Stimulated activated CD8-positive, alpha-beta memory T cell treated with anti-CD3 and anti-CD28 coated beads, Interleukin-7, amount 100 ng/mL, for 1 hour (primary cell): ENCODE measurements at places on chromosomes 5 and 9.

DNA sequence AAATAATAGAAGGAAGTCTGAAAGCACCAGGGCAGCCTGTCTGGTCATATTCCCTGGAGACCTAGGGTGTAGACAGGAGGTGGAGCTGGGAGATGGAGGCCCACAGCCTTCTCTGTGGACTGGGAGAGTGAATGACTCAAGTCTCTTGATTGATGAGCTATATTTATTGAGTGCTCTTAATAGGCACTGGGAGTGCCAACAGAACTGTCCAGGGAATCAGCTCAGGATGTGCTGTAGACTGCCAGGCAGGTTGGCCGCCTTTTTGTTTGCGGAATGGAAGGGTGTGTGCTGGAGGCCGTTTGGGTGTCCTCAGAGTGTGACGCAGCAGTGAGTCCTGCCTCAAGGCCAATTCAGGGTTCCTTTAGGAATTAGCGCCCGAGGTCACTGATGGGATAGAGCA is 33.4 kb upstream of the POMT1 start:
- DNase-seq, result no peak

- DNase-seq, result no peak
Observed at GRCh38 chr9:68733021-68733405, 28.0 kb downstream of the PIP5K1B start.

- no peak for DNase-seq
Observed at GRCh38 chr5:12522116-12522515, 617.9 kb upstream of the CTNND2 start.

DNA sequence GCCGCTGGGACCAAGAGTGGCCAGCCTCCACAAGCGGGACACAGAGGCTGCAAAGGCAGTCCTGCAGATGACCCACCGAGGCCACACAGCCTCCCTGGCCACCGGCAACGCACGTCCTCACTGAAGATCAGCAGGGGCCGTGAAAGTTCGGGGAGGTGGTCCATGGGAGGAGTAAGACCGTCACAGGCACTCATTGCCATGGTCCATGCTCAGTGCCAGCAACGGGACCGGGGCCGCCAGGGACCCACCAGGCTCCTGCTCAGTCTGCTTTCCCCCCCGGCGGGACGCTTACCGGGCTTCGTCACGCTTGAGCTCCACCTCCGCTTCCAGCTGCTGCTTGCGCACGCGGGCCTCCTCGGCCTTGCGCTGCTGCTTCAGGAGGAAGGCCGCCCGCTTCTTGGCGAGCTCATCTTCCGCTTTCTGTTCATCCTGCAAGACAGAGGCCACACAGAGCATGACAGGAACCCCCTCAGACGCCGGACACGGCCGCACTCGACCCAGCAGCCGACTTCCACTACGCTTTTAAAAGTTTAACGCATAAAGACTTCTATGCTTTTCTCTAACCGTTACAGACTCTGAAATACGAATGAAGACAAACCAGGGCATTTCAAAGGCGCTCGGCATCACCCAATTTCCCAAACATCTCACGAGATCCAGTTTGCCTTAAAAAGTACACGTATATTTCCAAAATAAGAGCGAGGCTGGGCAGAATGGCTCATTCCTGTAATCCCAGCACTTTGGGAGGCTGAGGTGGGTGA is 88.4 kb downstream of the CAMSAP1 start:
- DNase-seq, result no peak

- DNase-seq, result no peak
Observed at GRCh38 chr5:124492444-124493224, 253.8 kb downstream of the ZNF608 start.

DNA sequence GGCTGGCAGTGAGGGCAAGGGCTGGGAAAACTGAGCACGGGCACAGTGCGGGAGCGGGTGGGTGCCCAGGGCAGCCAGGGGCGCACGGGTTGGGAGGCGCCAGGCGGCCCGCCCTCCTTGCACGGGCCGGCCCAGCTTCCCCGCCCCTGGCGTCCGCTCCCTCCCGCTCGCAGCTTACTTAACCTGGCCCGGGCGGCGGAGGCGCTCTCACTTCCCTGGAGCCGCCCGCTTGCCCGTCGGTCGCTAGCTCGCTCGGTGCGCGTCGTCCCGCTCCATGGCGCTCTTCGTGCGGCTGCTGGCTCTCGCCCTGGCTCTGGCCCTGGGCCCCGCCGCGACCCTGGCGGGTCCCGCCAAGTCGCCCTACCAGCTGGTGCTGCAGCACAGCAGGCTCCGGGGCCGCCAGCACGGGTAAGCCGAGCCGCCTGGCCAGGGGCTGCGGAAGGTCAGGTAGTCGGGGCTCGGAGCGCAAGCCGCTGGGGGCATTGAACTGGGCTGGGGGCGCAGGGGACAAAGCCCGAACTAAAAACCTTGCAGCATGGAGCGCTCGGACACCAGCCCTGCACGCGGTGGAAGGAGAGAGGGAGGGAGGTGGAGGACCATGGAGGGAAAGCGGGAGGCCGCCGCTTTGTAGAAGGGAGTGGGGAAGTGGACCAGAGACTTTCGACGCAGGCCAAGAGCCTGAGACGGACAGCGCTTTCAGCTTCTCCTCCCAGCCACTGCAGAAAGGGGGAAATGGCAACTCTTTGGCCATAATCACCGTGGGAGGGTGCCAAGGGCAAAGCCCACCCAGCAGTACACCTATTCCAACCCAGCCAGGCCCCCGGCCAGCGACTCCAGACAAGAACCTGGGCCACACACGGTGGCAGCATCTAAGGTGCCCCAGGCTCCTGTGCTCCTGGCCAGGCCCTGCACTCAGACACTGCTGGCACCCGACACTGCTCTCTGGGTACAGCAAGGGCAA is at the start of gene TGFBI:
TSS of gene TGFBI (plus strand) at position 207 of the 961 bp plus-strand sequence. CDS start at position 275, 68 bp downstream.
- no peak for DNase-seq

GRCh38 chr5:21071421-21071820 is 1083.4 kb upstream of the CDH18 start:
- DNase-seq, result no peak

DNA sequence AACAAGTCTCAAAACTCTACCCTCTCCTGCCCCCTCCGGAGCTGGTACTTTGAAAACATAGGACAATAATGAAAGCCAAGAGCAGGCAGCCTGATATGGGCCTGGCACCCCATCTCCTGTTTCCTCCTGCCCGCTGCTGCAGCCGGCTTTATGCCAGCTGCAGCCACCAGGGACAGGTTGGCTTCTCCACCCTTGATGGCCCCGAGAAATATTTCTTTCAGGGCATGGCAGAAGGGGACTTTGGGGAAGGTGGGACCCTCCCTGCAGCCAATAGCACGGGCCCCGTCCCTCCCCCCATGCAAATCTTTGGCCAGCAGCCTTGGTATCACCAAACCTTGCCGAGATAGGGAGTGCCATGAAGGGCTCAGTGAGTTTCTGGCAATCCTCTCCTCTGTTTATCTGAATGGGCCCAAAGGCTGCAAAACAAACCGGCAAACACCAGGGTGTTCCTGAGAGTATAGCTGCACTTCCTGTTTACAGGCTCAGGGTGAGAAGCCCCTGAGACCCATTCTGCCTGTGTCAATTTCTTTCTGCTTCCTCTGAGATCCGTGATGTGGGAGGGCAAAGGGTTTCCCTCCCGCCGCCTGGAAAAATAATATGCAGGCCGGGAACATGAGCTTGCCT is 73.4 kb upstream of the BOD1 start:
- DNase-seq, result no peak

GRCh38 chr5:158874792-158875191 is 224.9 kb downstream of the EBF1 start:
- DNase-seq, result no peak

- no peak for DNase-seq
Observed at GRCh38 chr5:79186021-79186420, 49.9 kb upstream of the JMY start.

- DNase-seq, result no peak
Observed at GRCh38 chr9:94718936-94719335, 7.6 kb upstream of the AOPEP start.

GRCh38 chr9:93665637-93666438 is 89.5 kb downstream of the PHF2 start:
- DNase-seq, result no peak

- no peak for DNase-seq
Observed at GRCh38 chr9:116027951-116028350, 125.6 kb upstream of the PAPPA start.

DNA sequence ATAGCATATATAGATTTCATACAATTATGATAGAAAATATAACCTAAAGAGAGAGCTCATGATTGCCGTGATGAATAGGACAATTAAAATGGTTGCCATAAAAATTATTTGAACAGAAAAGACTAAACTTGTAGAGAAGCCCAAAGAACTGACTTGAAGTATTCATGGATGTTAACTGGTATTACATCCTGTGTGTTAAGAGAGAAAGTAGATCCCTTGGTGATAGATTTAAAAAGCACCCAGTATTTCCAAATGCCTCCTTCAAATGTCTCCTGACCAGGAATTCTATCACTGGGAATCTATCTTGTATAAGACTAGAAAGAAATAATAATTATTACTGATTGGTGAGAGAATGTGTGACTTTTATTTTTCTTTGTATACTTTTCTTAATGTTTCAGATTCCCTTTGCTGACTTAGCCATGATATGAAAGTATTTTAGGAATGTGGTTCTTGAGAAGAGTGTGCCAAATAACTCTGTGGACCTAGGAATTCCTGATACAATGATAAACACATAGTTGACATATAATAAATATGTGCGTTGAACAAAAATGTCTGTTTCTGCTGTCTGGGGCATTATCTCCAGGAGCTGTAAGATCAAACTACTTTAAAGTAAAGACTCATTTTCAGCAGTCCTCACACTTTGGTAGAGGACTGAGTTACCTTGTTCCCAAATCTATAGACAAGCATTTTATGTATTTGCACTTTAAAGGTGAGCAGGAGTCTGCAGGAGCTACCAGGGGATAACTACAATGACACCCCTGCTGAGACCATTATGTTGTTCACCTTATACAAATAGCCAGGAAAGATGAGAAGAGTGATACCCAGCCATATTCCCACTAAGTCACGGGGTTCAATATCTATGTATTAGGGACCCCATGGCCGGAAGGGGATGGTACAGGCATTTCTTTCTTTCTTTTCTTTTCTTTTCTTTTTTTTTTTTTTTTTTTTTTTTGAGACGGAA is 211.1 kb upstream of the TLE4 start:
- DNase-seq, result no peak

- DNase-seq, result no peak
Observed at GRCh38 chr5:124546643-124547042, 199.8 kb downstream of the ZNF608 start.

DNA sequence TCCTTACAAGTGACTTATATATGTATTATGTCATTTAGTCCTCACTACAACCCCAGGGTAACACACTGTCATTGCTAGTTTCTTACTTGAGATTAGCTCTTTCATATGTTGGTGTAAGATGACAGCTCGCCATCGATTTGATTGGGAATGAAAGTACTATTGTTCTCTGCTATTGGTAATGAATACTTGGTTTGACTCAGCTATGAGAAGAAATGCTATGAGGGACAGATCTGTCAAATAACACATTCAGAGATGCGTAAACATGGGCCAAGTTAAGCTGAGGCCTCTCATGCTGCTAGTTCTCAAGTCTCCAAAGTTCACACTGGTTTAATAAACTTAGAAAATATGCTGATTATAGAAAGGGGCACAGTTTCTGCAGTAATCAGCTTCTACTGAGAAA is 142.7 kb downstream of the SGCD start:
- DNase-seq, result no peak

DNA sequence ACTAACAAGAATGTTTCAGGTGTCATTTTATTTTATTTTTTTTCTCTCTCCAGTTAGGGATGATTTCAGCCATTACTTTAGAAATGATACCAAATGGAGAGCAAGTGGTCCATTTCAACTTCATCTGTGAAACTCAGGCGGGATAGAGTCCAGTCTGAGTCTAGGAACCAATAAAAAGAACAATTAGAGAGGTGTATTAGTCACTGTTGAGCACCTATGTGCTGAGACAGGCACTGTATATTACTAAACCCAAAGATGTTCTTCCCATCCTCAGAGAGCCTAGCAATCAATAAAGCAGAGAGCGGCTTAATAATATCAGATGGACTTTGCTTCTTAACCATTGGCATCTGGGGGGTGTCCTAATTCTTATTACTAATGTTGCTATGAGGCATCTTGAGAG is 410.3 kb upstream of the SLC24A2 start:
- no peak for DNase-seq

GRCh38 chr5:123454259-123454911 is 31.2 kb upstream of the CEP120 start:
- DNase-seq, result no peak

- no peak for DNase-seq
Observed at GRCh38 chr5:123035360-123035917, 1.1 kb downstream of the PPIC start.
